Activated CD4-positive, CD25-positive, alpha-beta regulatory T cell treated with anti-CD3 and anti-CD28 coated beads, Interleukin-2, amount 50 U/mL, for 24 hours (primary cell): ENCODE measurements at places on chromosomes 1 and 21.

- no peak for ATAC-seq
Measured at GRCh38 chr1:25973610-25974321, 24.1 kb downstream of the PAFAH2 start.

DNA sequence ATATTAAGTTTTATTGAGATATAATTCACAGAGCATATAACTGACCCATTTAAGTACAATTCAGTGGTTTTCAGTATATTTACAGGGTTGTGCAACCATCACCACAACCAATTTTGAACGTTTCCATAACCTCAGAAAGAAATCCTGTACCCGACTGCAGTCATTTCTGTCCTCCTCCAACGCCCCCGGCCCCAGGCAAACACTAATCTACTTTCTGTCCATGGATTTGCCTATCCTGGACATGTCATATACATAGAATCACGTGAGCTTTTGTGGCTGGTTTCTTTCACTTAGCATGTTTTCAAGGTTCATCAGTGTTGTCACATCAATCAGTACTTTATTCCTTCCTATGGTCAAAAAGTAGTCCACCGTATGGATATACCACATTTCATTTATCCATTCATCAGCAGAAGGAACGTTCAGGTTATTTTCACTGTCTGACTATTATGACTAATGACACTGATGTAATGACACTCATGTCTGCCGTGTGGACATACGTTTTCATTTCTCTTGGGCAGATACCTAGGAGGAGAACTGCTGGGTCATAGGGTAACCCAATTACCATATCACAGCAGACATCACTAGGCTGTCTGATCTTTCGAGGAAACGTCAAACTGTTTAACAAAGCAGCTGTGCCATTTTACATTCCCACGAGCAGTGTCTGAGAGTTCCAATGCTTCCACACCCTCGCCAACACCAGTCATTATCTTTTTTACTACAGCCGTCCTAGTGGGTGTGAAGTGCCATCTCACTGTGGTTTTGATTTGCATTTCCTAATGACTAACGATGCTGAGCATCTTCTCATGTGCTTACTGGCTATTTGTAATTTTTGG, 30.8 kb downstream of the MRPL37 start:
- peak; percentile 78 for ATAC-seq

GRCh38 chr1:248243204-248243603, 12.0 kb downstream of the OR2M4 start:
- no peak for ATAC-seq

- ATAC-seq: no peak
Measured at GRCh38 chr1:208475449-208475848, 231.3 kb upstream of the PLXNA2 start.

- no peak for ATAC-seq
Measured at GRCh38 chr1:231019711-231020110, 20.3 kb downstream of the FAM89A start.

DNA sequence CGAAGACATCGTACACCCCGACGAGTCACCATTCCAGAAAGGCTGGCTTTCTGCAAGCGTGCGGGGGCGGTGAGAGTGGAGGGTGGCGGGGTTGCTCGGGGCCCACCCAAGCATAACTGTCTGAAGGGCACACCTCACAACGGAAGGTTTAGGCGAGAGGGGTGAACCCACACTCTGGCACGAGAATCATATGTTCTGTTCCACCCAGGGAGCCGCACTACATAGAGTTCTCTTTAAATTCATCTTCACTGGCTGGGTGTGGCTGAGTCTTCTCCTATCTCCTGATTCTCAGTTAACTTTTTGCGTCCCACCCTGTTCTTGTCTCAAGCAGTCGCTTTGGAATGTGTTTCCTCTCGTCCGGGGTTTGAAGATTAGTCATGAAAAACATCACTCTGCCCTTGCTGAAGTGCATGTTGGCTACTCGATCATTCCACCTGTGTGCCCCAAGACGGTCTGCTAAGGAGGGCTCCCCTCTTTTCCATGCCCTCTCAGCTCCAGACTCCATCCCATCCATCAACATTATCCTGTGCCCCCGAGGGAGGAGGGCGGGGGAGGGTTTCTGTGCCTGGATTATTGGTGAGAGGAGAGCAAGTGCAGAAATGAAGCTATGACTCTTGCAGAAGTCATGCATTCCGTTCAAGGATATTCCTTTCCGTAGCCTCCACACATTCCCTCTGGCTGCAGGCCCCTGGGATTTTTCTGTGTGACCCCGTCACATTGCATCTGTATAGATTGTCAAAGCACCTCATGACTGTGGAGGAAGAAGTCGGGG, 53.5 kb upstream of the CD34 start:
- ATAC-seq: no peak

- ATAC-seq: no peak
Measured at GRCh38 chr1:208179961-208180409, 64.2 kb downstream of the PLXNA2 start.
